ENCODE measurements at places on chromosomes 6 and 20.

GRCh38 chr6:145213614-145214013 is 521.7 kb downstream of the EPM2A start:
- no peaks in the 10 kb centered on the region for H3K27me3 ChIP-seq
- no peak overlapping the region for H3K4me3 ChIP-seq
- no peaks in the 10 kb centered on the region for H3K4me1 ChIP-seq
- H3K27ac ChIP-seq = no peak overlapping the region
- H3K36me3 ChIP-seq = no peaks in the 10 kb centered on the region

GRCh38 chr6:20234136-20234535 is 21.9 kb upstream of the MBOAT1 start:
- H3K4me1 ChIP-seq = peaks cover 6% of the 10 kb centered on the region
- H3K27ac ChIP-seq = no peak overlapping the region
- no peak overlapping the region for H3K4me3 ChIP-seq
- H3K27me3 ChIP-seq = no peaks in the 10 kb centered on the region
- DNase-seq = no peak

- H3K27me3 ChIP-seq = no peaks in the 10 kb centered on the region
- H3K27ac ChIP-seq = no peak overlapping the region
- DNase-seq = no peak
- H3K36me3 ChIP-seq = peaks cover 15% of the 10 kb centered on the region
- no peak overlapping the region for H3K4me3 ChIP-seq
- peaks cover 8% of the 10 kb centered on the region for H3K4me1 ChIP-seq
Measured at GRCh38 chr20:63895952-63896263, 982 bp downstream of the DNAJC5 start.

DNA sequence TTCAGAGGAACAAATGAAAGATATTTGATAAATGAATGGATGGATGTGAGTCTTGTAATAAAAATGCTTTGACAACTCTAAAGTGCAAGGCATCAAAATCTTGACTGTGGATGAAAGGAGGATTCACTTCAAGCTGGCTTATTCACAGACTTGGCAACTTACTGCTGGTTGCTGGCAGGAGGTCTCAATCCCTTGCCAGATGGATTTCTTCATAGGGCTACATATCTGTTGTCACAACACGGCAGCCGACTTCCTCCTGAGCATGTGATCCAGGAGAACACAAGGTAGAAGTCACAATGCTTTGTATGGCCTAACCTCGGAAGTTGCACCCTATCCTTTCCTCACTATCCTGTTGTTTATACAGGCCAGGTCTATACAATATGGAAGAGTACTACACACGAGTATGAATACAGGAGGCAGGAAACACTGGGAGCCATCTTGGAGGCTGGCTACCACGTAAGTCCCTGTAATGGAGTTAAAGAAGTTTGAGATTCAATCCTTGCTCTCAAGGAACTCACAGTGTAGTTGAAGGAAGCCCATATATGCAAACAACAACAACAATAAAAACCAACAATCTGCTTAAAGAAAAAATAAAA is 97.9 kb downstream of the ID4 start:
- no peaks in the 10 kb centered on the region for H3K4me1 ChIP-seq
- H3K36me3 ChIP-seq = no peaks in the 10 kb centered on the region
- H3K27ac ChIP-seq = no peak overlapping the region
- no peaks in the 10 kb centered on the region for H3K27me3 ChIP-seq
- no peak for DNase-seq
- no peak overlapping the region for H3K4me3 ChIP-seq

GRCh38 chr6:57248311-57248895 is 26.3 kb upstream of the RAB23 start:
- H3K36me3 ChIP-seq = no peaks in the 10 kb centered on the region
- no peaks in the 10 kb centered on the region for H3K4me1 ChIP-seq
- H3K27me3 ChIP-seq = no peaks in the 10 kb centered on the region

DNA sequence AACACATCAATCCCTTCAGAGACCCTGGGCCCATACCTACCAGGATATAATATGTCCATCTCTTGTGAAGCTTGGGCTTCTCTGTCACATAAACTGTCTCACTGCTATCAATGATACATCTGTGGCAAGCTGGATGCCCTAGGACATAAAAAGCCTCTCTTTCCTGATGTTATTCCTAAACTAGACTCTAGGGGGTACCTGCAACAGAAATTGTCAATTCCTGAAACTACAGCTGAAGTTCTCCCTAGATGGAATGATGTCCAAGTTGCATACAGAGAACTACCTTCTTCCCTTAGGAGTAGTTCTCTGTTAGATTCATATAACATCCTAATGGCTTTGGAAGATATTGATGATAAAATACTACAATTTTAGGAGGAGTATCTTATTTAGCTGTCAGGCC is 35.8 kb downstream of the TBX18 start:
- no peak overlapping the region for H3K27ac ChIP-seq
- peak; percentile 35 for DNase-seq
- no peak overlapping the region for H3K4me3 ChIP-seq
- H3K4me1 ChIP-seq = no peaks in the 10 kb centered on the region

DNA sequence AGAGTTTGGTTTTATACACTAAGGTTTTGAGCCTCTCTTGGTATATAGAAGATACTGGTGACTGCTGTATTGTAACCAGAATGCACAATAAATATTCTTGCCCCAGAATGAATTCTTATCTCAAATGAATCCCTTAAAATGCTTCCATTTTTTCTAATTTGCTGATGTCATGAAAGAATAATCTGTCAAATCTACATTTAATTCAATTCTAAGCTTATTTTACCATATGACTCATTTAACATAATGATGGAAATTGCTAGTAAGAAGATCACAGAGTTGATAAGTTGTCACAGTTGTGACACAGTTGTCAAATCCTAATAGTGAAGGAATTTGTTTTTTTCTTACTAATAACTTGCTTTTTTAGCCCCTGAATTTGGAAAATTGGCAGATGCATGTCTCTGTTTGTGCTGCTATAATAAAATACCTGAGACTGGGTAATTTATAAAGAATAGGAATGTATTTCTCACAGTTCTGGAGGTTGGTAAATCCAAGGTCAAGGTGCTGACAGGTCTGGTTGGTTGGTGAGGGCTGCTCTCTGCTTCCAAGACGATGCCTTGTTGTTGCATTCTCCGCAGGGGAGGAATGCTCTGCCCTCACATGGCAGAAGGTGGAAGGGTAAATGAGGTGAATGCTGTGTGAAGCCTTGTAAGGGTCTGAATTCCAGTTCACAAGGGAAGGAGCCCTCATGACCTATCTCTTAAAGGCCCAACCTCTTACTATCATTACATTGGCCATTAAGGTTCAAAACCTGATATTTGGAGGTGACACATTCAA is 4.7 kb downstream of the ECT2L start:
- no peak overlapping the region for H3K4me3 ChIP-seq
- H3K4me1 ChIP-seq = no peaks in the 10 kb centered on the region
- no peak overlapping the region for H3K27ac ChIP-seq
- H3K27me3 ChIP-seq = no peaks in the 10 kb centered on the region
- no peak for DNase-seq

DNA sequence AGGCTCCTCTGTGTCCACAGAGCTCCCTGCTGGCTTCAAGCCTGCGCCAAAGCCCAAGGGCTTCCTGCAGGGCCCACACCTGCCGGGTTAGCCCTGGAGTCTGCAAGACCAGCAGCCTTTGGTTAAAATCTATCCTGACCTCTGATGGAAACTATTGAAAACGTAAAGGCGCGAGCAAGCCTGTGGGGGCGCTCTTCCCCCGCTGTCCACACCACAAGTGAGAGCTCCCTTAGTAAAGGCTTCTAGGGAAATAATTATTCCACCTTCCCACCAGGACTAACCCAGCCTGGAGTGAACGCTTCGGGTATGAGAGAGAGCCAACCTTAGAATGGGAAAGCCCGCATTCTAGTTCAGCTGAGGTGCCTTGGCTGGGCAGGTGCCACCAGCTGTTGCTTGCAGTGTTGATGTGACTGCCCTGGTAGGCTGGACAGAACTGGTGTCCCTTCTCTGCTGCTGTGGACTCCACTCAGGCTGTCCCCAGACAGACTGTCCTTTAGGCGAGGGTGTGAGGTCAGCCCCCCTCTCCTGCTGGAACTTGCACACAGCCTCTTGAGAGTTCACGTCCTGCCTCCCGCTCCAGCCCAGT is 68.7 kb downstream of the SYTL3 start:
- DNase-seq = peak; percentile 83
- H3K27me3 ChIP-seq = no peaks in the 10 kb centered on the region

DNA sequence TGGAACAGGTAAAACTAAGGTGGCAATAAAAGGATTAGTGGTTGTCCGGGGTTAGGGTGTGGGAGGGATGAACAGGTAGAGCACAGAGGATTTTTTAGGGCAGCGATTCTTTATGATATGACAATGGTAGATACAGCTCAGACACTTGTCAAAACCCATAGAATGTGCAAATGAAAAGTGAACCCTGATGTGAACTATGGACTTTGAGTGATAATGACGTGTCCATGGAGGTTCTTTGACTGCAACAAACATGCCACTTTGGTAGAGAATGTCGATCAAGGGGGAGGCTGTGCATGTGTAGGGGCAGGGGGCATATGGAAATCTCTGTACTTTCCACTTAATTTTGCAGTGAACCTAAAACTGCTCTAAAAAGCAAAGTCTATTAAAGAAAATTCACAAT is 100.7 kb downstream of the LAMP5 start:
- H3K27ac ChIP-seq = no peak overlapping the region
- H3K27me3 ChIP-seq = no peaks in the 10 kb centered on the region
- no peaks in the 10 kb centered on the region for H3K4me1 ChIP-seq
- no peak overlapping the region for H3K4me3 ChIP-seq

- no peaks in the 10 kb centered on the region for H3K27me3 ChIP-seq
- DNase-seq = no peak
- no peaks in the 10 kb centered on the region for H3K4me1 ChIP-seq
Measured at GRCh38 chr6:67212584-67212983, 1422.5 kb upstream of the ADGRB3 start.

DNA sequence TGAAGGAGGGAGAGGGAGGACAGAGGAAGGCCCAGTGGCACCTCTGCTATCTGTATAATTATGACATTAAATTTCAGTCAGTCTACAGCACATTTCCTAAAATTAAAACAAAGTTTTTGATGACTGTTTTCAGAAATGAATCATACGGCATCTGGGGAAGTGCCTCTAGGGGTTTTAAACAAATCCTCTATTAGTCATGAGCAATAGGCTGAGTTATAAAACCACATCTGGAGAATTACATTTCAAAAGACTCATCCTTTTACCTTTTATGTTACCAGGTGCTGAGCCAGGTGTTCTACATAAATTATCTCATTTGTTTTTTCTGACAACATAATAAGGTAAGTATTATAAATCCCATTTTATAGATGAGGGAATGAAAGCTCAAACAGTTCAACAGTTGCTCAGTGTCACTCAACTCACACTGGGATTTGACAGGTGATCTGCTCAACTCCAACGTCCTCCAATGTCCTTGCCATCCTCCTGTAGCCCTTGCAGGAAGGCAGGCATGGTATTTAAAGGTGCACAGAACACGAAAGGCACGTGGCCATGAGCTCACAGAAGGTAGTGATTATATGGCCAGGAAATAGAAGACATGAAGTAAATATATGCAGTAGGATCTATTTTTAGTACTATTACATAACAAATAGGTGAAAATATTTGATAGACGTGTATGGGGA is 184.2 kb upstream of the MAN1A1 start:
- H3K4me1 ChIP-seq = no peaks in the 10 kb centered on the region
- DNase-seq = no peak
- H3K27ac ChIP-seq = no peak overlapping the region
- no peaks in the 10 kb centered on the region for H3K27me3 ChIP-seq
- H3K36me3 ChIP-seq = no peaks in the 10 kb centered on the region
- no peak overlapping the region for H3K4me3 ChIP-seq

DNA sequence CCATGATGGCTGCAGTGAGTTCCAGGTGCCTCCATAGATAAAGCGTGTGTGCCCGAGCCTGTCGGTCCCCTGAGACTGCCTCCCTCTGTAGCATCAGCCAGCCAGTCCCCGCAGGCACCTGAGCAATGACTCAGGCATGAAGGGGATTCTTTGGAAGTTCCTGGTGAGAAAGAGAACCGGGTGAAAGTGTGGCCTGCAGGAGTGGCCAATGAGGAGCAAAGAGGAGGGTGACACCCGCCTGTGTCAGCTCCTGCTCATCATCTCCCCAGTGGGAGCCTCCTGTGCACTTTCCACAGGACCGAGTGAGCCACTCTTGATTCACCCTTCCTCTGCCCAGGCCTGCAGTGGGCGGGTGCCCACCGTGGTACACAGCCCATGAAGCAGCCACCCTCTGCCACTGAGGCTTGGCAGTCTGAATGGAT is 71.2 kb upstream of the PTPN1 start:
- no peaks in the 10 kb centered on the region for H3K27me3 ChIP-seq
- H3K4me3 ChIP-seq = no peak overlapping the region
- peak; percentile 96 for DNase-seq
- H3K27ac ChIP-seq = peak overlapping the region; percentile 24

DNA sequence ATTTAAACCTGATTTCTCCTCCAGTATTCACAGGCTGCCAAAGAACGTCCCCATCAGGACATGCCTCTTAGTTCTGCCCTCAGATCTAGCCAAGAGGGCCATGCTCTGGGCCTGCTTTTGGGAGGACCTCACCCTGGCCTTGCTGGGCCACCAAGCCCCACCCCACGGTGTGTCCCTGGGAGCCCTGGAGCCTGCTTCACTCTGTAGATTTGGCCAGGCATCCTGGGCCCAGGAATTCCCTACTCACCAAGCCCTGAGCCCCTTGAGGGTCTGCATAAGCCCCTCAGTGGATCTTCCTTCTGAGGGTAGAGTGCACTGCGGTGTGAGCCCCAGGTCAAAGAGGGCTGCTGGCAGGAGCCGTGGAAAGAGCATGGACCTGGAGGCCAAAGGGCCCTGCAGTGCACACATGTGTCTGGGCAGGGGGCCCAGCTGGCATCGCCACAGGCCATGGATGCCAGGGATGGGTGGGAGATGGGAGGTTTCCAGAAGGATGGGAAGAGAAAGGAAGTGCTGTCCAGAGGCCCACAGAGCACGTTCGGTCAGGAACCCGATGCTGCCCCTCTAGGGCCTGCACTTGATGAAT is 98.0 kb downstream of the DACT2 start:
- no peak for DNase-seq
- no peaks in the 10 kb centered on the region for H3K36me3 ChIP-seq
- no peak overlapping the region for H3K4me3 ChIP-seq
- H3K27me3 ChIP-seq = no peaks in the 10 kb centered on the region
- no peak overlapping the region for H3K27ac ChIP-seq

- H3K4me3 ChIP-seq = no peak overlapping the region
- DNase-seq = no peak
- H3K27ac ChIP-seq = no peak overlapping the region
- H3K36me3 ChIP-seq = no peaks in the 10 kb centered on the region
- no peaks in the 10 kb centered on the region for H3K27me3 ChIP-seq
Measured at GRCh38 chr6:96812077-96812703, 25.1 kb downstream of the GPR63 start.

GRCh38 chr20:59159493-59160376 is 3.9 kb upstream of the ZNF831 start:
- H3K4me1 ChIP-seq = no peaks in the 10 kb centered on the region
- DNase-seq = peak; percentile 33
- H3K27me3 ChIP-seq = no peaks in the 10 kb centered on the region

Measured in trophoblast cell (in vitro differentiated cells and primary cell).